ENCODE measurements at places on chromosomes 2 and 18. TPM values are rescaled to one million over a fixed set of nuclear protein-coding genes. Genes with fewer than 3 reads are reported as not detected.

Gene RNU2-63P
- 2.7 TPM for total RNA-seq

Gene REG3A
- not detected for total RNA-seq

Gene FZD7
- 63.1 TPM for total RNA-seq

Gene LINC00305
- not detected for total RNA-seq

Gene LDAH
- total RNA-seq: 18.1 TPM

Gene CCDC150
- total RNA-seq: 3.6 TPM

Gene LYPD6B
- 0.36 TPM for total RNA-seq

Gene E2F6
- 15.1 TPM for total RNA-seq

GRCh38 chr18:11823545-11823944 is 27.7 kb upstream of the CHMP1B start:
- no peak for DNase-seq

- no peak for DNase-seq
Measured at GRCh38 chr2:216791303-216791702, 68.6 kb downstream of the TNP1 start.

GRCh38 chr2:170817093-170818035 is 677 bp downstream of the GAD1 start:
- no peak for DNase-seq

- no peak for DNase-seq
Measured at GRCh38 chr2:11551569-11552259, 17.9 kb downstream of the GREB1 start.

DNA sequence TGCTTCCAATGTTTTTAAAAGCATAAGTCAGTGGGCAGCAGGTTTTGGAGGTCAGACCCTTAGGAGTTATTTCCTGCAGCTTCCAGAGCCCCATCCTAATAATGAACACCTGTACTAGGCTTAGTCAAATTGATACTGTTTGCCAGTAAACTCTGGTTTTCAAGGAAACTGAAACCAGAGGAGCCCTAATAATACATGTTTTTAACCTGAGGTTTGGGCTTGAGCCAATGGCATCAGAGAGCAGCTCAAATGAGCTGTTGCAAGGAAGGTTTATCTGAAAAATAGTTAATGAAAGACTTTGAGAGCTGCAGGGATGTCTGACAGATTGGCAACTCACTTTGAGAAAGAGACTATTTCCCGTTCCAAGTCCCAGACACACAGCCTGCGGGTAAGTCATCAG is 54.6 kb downstream of the DCC start:
- DNase-seq: no peak

DNA sequence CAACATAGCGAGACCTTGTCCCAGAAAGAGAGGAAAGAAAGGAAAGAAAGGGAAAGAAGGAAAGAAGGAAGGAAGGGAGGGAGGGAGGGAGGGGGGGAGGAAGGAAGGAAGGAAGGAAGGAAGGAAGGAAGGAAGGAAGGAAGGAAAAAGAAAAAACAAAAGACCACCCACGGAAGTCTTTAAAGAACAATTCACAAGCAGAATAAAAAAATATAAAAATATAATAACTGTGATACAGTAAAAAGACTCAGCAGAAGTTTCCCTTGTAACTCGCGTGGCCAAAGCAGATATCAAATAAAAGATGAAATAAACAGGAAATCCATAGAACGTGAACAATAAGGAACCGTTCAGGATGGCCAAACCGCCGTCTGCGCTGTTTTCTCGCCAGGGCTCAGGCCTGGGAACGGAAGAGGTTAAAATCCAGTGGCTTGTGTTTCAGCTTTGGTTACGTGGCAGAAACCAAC is 1.2 kb upstream of the SLC1A4 start:
- DNase-seq: no peak

DNA sequence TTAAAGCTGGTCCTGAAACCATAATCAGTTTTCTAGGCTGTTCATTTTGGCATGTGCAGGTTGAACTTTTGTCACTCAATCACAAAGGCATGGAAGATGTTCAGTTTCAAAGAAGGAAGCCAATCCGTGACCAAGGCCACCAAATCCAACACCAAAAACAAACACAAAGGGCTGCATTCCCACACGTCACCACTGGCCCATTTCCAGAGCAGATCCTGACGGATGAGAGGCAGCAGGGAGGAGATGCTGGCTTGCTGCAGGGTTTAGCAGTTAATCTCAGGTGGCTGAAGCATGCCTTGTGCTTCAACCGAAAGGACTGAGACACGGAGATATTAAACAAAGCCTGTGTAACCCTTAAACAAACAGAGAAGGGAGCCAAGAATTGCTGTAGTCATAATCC is 191.9 kb upstream of the CTAGE1 start:
- no peak for DNase-seq
